Sigmoid colon (tissue), 7 donors: ENCODE measurements at places on chromosomes 7 and 10.

DNA sequence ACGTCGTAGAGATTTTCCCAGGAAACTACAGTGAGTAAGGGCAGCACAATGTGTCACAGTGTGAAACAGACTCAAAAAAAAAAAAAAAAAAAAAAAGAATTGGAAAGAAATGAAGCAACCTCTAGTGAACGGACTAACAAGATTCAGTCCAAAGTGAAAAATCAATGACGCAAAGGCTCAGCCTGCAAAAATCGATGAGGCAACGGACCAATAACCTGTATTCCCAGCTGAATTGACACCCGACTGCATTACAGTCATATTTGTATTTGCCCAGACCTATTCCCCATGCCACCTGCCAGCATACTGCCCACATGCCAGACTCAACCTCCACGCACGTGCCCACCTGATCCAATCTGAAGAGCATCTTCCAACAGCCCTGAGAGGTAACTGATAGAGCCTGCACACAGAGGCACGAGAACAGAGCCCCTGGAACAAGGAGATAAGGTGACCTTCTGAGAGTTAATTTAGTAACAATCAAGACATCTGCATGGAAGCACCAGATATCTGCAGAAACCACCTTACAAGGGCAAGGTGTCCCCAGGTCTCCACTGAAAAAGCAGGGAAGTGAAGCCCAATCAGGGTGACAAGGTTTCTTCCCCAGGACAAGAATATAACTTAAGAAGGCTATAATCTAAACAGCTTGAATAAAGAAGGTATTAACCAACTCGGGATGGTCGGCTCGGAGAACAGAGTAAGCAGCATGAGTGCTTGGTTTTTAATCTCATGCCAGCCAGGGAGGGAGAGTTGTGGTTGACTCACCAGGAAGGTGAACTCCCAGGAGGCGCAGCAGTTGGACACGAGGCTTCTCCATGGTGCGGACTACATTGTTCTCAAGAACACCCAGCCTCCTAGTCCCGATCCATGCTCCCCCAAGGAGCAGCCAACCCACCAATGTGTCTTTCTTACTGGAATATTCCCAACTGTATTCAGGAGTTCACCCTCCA lies 48.5 kb downstream of the PLXNA4 start:
- no peak for DNase-seq

DNA sequence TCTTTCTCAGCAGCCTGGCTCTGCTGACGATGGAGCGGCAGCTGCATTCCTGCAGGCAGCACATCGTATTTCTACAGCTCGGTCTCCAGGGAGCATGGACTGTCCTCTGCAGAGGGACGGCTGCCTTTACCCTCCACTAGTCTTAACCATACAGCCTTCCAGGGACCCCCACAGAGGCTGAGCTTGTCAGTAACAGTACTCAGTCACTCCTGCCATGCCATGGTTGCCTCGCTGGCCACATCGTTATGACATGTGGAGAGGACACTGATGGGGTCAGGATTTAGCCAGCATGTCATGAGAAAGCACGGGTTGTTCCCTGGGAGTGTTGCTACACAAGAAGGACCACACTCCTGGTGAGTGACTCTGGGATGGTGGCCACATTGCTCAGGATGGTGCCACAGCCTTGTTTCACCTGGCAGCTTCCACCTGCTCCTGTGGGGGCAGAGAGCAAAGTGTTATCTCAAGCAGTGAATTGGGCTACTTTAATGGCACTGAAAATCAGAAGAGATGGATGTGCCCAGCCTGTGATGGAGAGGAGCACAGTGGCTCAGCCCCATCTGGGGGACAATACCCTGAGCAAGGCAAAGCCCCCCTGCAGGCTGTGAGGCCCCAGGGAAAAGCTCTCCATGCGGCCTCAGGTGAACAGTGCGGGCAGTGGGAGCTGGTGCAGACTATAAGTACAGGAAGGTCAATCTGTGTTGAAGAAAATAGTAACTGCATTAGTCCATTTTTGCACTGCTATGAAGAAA lies 443.9 kb downstream of the TCERG1L start:
- DNase-seq = no peak

- no peak for DNase-seq
Measured at GRCh38 chr10:78199005-78199725, 165.5 kb downstream of the RPS24 start.

DNA sequence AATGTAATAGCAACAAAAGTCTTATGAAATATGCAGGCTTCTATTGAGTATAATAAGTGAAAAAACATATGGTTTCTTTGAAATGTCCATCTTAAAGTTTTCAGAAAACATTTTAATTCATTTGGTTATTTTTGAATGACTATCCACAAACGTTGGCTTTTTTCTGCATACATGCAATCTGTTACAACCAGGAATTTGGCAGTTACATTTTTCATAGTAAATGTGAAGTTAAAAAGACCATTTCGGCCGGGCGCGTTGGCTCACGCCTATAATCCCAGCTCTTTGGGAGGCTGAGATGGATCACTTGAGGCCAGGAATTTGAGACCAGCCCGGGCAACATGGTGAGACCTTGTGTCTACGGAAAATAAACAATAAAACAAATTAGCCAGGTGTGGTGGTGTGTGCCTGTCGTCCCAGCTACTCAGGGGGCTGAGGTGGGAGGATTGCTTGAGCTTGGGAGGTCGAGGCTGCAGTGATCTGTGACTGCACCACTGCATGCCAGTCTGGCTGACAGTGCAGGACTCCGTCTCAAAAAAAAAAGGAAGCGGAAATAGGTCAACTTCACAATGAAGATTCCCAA lies 73.9 kb upstream of the NMT2 start:
- DNase-seq = no peak

DNA sequence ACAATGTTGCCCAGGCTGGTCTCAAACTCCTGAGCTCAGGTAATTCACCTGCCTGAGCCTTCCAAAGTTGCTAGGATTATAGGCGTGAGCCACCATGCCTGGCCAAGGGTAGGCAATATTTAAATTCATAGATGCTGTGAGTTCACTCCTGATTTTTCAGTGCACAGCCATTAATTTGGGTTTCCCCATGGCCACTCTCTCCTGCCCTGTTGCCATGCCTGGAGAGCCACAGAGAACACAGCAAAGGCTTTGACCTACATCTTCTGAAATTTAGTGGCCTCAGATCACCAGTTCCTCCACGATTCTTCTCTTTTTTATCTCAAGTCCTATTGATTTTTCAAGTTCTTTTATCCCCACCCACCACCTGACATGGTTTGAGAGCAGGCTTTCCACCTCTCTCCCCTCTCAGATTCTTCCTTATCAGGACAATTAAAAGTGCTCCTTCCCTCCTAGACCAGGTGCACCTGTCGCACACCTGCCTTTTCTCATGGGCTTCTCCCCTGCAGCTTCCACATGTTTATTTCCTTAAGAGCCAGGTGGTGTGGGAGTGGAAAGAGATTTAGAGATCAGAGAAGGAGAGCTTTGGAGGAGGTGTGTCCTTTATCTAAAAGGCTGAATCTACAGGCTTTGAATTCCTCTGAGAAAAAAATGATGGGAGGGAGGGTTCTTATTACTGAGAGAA lies 123.8 kb downstream of the ADRA2A start:
- DNase-seq = no peak

GRCh38 chr10:34177445-34177844 lies 637.7 kb downstream of the PARD3 start:
- no peak for DNase-seq

DNA sequence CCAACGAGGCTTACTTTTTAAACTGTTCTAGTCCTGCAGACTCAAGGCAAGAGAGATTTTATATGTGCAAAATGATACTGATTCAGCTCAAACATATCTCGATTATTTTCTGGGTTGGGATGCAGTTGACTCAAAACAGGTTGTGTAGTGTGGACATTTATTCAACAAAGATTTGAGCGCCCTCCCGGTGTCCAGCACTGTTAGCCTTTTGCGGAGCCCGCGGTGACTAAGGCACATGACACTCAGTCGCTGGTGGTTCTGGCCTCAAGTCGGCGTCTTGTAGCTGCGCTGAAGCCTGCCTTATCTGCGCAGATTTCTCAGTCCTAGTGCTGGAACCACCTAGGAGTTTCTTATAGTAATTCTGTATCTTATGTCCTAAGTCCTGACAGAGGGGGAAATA lies 938 bp upstream of the CADPS2 start:
- peak; percentile 78 for DNase-seq

DNA sequence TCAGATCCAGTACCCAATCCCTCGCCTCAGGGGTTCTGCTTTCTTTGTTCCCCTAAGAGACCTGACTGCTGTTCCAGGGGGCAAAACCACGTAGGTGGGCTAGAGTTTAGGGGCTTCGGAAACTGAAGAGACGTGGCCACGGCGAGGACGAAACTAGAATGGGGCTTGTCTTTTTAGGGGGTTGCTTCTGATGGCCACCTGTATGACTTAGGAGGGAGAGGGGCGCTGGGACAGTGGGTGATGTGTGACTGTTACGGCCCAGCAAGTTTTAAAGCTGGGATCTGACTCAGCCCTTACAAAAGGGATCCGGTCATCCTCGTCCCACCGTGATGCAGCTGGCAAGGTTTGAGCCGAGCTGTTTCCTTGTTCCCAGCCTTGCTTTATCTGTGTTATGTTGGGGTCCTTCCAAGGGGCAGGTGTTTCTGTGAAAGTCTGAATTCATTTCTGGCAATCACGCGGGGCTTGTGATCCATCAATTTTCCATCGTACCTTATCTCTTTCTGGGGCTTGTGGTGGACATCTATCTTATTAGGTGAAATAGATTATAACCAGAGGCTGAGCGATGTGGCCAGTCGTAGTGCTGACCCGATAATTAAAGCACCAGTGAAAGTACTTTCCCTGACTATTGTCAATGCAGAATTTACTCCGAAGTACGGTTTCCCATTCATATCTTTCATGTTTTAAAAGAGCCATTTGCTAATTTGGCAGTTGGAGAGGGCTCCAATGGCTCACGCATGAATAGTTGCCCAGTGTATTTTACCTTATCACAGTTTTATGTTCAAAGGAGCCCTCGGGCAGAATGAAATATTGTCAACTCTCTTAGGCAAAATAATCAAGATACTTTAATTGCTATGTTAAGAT lies 830 bp downstream of the MET start:
- peak; percentile 68 for DNase-seq

GRCh38 chr10:33306126-33306525 lies 28.3 kb downstream of the NRP1 start:
- no peak for DNase-seq

DNA sequence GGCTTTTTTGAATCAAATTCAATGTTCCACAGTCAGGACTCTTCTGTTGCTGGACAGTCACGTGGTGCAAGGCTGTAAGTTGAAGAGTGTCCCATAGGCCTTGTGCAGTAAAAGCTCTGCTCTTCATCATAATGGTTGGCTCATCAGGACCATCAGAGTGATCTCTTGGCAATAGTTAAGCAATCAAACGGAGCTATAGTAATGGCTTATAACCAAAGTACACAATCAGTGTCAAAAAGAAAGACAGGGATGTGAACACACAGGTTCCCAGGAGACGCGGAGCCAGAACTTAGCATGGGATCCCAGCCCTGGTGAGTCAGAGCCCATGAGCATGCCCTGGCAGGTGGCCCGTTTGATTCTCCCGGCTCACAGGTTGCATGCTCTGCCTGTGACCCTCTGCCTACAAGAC lies 10.8 kb upstream of the GPNMB start:
- peak; percentile 89 for DNase-seq

DNA sequence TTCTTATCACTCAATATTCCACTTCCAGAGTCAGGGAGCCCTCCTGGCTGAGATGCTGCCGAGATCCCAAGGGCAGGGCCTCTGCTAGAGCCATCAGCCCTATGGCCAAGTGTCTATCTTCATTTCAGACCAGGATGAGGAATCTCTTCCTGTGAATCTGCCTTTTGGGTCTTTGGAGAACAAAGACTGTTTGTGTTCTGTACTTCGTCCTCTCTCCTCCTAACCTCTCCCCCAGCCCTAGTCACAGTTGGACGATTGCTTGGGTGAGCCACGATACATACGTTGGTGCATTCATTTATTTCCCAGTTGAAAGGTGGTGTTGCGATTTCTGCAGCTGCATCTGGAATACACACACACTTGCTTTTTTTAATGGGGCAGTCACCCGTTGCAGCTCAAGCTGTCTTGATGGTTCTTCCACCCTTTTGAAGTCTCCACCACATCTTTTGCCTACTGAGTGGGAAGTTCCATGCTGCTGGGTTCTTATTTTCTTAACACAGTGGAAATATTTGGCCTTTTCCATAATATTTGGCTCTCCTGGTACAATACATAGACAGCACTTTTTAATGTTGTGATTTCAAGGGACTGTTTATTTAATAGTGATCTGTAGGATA lies 26.7 kb downstream of the SH3PXD2A start:
- DNase-seq = no peak

- DNase-seq = no peak
Measured at GRCh38 chr10:72796042-72796441, 97.5 kb upstream of the OIT3 start.

DNA sequence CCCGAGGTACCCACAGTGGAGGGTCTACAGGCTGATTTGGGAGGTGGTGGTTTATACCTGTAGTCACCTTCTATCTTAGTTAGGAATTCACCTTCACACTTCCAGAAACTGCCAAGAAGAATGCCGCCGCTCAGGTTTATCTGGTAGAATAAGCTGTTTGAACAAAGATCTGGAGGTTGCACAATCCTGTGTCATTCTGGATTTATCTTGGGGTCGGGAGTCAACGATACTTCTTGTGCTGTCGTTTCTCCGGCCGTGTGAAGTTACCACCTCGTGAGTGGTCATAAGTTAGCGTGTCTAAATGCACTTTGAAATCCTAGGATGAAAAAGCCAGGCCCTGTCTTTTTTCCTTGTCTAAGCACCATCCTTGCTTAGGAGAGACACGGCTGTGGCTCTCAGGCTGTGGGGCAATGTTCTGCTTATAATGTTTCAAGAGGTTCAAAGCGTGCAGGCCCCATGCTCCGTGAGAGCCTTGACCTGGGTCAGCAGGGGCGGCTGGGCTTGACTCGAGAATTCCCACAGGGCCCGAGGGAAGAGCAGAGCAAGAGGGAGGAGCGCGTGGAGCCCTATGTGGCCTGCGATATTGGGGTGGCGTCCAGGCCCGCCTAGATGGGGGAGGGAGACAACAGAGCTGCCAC lies 35.5 kb downstream of the GRIFIN start:
- DNase-seq = no peak

DNA sequence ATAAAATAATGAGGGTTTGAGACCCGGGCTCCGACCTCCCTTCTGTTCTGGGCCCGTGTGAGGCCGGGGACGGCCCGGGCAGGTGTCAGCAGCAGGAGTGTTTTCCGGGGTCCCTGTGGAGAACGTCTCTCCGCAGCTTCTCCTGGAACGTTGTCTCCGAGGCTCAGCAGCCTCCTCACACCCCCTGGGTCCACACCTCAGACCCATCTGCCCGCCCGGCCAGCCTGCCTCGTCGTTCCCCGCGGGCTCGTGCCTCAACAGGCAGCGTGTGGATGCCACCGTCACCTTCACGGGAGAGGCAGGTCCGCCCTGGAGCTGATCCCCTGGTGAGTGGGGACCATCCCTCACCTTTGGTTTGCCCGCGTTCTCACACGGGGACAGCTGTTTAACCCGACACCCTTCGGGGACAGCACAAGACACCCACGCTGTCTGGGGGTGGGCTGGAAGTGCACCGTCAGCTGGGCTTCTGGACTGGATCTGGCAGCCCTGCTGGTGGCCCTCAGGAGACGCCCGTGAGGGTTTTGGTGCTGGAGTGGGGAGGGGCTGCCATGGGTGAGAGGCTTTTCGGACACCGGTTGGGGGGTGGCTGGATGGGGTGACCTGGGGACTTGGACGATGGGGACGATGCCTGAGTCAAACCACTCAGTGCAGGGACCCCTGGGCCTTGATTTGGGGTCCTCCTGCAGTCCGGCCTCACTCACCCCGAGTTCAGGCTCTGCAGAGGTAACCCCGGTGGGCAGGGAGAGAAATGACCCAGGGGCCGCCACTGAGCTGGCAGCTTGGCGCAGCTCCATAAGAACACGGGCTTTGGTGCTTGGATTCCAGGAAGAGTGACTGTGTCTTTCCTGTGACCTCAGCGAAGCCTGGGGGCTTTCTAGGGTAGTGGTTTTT lies 131.7 kb downstream of the DNAJB6 start:
- DNase-seq = peak; percentile 55

- DNase-seq = no peak
Measured at GRCh38 chr10:71810048-71810750, 36.9 kb upstream of the VSIR start.
